Tibial nerve (tissue), 4 donors: ENCODE measurements at places on chromosomes 12 and 14. TPM values are rescaled to one million over a fixed set of nuclear protein-coding genes. Genes with fewer than 3 reads are reported as not detected.

RTL1 gene
- total RNA-seq = not detected

GRCh38 chr14:50875359-50876070, 3.7 kb downstream of the ABHD12B start:
- no peaks in the 10 kb centered on the region for H3K36me3 ChIP-seq
- peaks cover 2% of the 10 kb centered on the region for H3K27me3 ChIP-seq
- no peak for DNase-seq
- no peaks in the 10 kb centered on the region for H3K4me1 ChIP-seq

CLEC1A gene
- total RNA-seq = 8.8 TPM

- H3K4me1 ChIP-seq = peaks cover 6% of the 10 kb centered on the region
- no peaks in the 10 kb centered on the region for H3K27me3 ChIP-seq
- no peaks in the 10 kb centered on the region for H3K36me3 ChIP-seq
- no peak overlapping the region for H3K4me3 ChIP-seq
- no peak overlapping the region for H3K27ac ChIP-seq
Observed at GRCh38 chr14:33347796-33348195, 409.1 kb downstream of the NPAS3 start.

KCNK10 gene
- not detected for total RNA-seq

DNA sequence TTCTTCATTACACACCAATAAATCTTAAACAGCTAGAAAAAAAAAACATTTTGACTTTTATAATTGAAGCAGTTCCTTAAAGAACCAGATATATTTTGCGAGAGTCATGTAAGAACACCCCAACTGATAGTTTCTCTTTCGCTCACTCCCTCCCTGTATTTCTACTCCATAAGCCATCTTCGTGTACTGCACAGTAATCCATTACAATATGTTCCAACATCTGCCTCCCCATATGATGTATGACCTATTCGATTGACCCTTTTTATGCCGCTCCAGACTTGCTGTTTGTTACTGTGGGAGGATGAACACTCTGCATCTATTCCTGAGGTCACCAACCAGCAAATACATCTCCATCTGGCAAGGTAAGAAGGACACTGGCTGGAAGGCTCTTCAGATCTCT, 331.7 kb downstream of the SOX5 start:
- H3K36me3 ChIP-seq = no peaks in the 10 kb centered on the region
- no peak overlapping the region for H3K27ac ChIP-seq
- H3K4me1 ChIP-seq = no peaks in the 10 kb centered on the region
- no peak overlapping the region for H3K4me3 ChIP-seq
